ENCODE measurements at places on chromosomes 7 and 10. TPM values are rescaled to one million over a fixed set of nuclear protein-coding genes. Genes with fewer than 3 reads are reported as not detected.

Gene GDF10
- not detected for total RNA-seq

Gene SLC35B4
- 19.5 TPM for total RNA-seq

Gene NAT16
- total RNA-seq, result not detected

Gene MINDY4
- 2.7 TPM for total RNA-seq

Gene EIF4EBP2
- total RNA-seq, result 28.2 TPM

Gene MACC1
- under 0.01 TPM for total RNA-seq

Gene BHLHA15
- total RNA-seq, result 0.17 TPM

Gene FAM237B
- total RNA-seq, result not detected

Gene TMEM273
- 49.9 TPM for total RNA-seq

Gene PLPP4
- not detected for total RNA-seq

Gene VOPP1
- total RNA-seq, result 140 TPM

Gene ZNF735
- not detected for total RNA-seq

Gene VAX1
- total RNA-seq, result not detected

Gene NCOA4
- 256 TPM for total RNA-seq

Gene SH2D4B
- 0.34 TPM for total RNA-seq

Gene LRRN3
- total RNA-seq, result 0.05 TPM

Gene UNCX
- total RNA-seq, result not detected

Gene NPVF
- not detected for total RNA-seq

Gene EBF3
- 6.5 TPM for total RNA-seq

Gene MBL2
- total RNA-seq, result not detected

Gene GPRIN2
- total RNA-seq, result 0.09 TPM

Gene IKZF1
- 0.17 TPM for total RNA-seq

Gene STMP1
- total RNA-seq, result 7.9 TPM

Gene CISD1
- total RNA-seq, result 50.4 TPM

Gene DDC
- 0.17 TPM for total RNA-seq

Gene RABGEF1
- total RNA-seq, result 33.2 TPM

Gene GIMAP2
- 87.0 TPM for total RNA-seq

Gene TRIL
- 27.5 TPM for total RNA-seq

Gene NKX1-2
- total RNA-seq, result not detected

Gene KLF14
- total RNA-seq, result not detected

Gene ADD3
- 433 TPM for total RNA-seq

Gene LHFPL3
- total RNA-seq, result not detected

Gene ASIC3
- total RNA-seq, result not detected

Gene PHKG1
- total RNA-seq, result 0.34 TPM

Gene FLNC
- 117 TPM for total RNA-seq

Gene LRGUK
- 0.05 TPM for total RNA-seq

Gene AP4M1
- total RNA-seq, result 16.8 TPM

Gene TMEM196
- total RNA-seq, result not detected

Gene ZC3HAV1L
- 16.4 TPM for total RNA-seq

Gene C10orf105
- under 0.01 TPM for total RNA-seq

Gene OPN1SW
- not detected for total RNA-seq

Gene TDRD1
- total RNA-seq, result under 0.01 TPM

Gene PLCE1
- 3.6 TPM for total RNA-seq

Gene POU6F2
- not detected for total RNA-seq

Gene SCART1
- total RNA-seq, result 0.28 TPM

Gene NUPR2
- total RNA-seq, result not detected

Gene C10orf62
- total RNA-seq, result 0.34 TPM

Gene CYP3A4
- not detected for total RNA-seq

Gene PNLIPRP3
- not detected for total RNA-seq

Gene POLL
- total RNA-seq, result 11.7 TPM

Data from dermis blood vessel endothelial cell (primary cell).